ENCODE measurements at places on chromosomes 3 and 15.
A peak's percentile ranks its signal among the peaks of the same experiment; 100 is the strongest.

GRCh38 chr3:117874904-117875874, 1159.5 kb downstream of the IGSF11 start:
- DNase-seq: no peak

DNA sequence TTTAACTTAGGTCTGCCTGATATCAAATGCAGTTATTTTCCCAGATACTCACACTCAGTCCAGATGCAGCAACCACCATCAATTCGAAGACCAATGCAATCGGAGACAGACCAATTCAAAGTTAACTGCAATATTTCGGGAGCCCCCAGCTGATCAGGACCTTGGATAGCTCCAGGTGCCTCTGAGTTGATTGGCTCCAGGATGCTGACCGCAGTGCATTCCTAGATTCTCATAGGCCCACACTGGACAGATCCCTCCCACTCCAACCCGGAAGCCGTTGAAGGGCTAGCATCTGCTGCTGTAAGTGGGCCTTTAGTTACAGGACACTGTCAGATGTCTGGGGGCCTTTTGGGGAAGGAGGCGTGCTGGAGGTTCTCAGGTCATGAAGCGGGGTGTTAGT, 89.5 kb upstream of the ATP2B2 start:
- DNase-seq: no peak

GRCh38 chr3:42184651-42185443, 81.1 kb downstream of the CCK start:
- DNase-seq: no peak

GRCh38 chr15:99568625-99569352, 3.0 kb downstream of the MEF2A start:
- DNase-seq: no peak

DNA sequence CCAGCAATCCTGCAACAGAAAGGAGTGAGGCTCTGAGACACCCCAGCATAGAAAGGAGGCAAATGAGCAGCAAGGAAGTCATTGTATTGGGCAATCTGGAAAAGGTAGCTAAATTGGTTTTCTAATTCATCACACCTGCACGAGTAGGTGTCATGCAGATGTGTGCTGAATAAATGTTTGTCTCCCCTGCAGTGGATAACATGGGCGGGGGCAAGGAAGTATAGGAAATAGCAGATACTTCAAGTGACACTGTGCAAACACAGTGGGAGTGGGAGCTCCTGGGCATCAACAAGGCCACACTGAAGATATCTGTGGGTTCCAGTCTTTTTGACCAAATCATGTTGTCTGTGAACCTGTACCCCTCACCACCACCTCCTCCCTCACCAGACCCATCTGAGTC, 14.4 kb upstream of the HTR3E start:
- DNase-seq: no peak

DNA sequence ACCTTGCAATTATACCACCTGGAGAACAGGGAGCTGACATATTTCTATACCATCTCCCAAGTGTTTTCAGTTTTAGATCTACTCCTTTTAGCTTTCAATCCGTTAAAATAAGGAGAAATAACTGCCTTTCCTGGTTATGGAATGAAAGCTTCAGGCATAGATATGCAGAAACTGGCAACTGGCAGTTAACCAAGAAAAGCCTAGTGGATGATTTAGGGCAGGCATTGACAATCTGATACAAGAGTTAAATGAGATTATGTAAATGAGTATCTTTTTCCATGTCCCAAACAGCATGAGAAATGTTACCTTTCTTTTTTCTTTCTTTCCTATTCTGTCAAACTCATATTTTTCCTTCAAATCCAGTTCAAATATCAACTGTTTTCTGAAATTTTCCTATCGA, 689.1 kb upstream of the DPPA4 start:
- DNase-seq: no peak

GRCh38 chr15:73945130-73945508, 18.9 kb downstream of the LOXL1 start:
- no peak for DNase-seq

DNA sequence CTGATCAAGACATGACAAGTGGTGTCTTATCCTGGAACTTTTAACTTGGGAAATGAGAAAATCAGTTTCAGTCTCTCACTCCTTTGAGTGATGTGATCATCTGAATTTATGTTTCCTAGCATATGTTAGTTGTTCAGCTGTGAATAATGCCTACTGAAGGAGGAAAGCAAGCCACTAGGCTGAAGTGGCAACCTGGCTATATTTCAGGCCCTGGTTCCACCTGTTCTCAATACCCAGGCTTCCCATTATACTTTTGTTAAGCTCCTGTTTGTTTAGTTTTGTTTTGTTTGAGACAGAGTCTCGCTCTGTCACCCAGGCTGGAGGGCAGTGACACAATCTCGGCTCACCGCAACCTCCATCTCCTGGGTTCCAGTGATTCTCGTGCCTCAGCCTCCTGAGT, 243.8 kb downstream of the ALCAM start:
- no peak for DNase-seq

- no peak for DNase-seq
These were observed 12.2 kb upstream of the UPK1B start for GRCh38 chr3:119161240-119161639.

- no peak for DNase-seq
These were observed 16.0 kb downstream of the STARD9 start for GRCh38 chr15:42591238-42591934.

- no peak for DNase-seq
These were observed 10.4 kb upstream of the AEN start for GRCh38 chr15:88610701-88611231.

DNA sequence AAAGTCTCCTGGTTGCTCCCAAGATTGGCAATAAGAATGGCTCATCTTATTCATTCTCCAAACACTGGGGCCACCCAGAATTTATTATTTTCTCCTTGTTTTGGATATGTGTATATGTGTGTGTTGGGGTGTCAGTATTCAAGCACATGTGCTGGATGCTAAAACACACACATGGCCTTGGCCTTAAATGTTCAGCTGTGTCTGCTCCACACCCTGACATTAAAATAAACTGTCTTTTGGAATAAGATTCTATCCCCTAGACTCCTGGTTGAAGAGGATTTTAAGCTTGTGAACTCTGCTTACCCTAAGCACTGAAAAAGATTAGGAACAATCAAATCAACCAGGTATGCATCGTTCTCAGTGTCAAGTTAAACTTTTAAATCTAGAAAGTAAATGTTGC, 382.9 kb upstream of the MCTP2 start:
- no peak for DNase-seq

DNA sequence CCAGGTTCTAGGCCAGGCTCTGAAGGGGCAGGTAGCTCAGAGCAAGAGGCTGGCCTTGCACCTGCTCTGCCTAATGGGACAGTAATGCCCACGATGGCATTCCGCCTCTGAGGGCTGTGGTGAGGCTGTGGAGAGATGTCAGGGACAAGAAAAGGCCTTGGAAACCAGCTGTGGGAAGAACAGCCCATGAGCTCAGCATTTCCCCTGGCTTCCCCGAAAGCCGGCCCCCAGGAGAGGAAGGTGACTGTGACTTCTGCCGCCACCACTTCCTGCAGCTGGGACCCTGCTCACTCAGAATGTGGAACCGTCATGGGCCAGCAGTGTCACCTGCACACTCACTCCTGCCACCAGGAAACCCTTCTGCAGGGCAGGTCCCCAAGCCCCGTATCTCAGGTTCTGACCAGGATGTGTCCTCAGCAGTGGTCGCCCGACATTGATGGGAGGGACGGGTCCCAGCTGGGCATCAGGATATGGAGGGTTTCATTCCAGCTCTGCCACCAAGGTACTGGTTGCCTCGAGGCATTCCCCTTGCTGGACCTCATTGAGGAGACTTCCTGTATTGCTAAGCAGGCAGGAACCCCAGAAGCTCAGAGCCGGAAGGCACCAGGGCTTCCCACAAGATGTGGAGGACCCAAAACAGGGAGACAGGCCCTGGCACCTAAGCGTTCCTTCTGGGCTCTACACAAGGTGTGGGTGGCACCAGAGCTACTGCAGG, 30.7 kb downstream of the SEMA7A start:
- peak; percentile 93 for DNase-seq

DNA sequence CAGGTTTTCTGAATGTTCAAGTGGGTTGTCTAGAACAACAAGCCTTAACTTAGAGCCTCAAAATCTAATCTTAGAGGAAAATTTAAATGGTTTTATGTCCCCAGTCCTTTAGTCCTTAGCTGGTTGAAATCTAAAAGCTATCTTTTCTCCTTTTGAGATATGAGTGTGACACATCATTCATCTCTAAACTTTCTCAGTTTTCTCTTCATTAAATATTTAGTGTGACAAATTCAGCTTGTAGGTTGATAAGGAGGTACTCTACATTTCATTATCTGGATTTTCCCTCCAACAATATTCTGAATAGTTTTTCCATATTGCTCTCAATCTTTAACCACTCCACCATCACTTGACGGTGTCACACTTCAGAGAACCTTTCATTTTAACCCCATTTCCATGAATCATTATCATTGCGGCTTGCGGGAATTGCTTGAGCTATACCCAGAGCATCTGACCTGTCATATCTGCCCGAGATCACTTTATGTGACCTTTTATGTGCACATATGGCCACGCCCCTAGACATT, 16.1 kb upstream of the ATP8B4 start:
- DNase-seq: peak; percentile 69

- DNase-seq: no peak
These were observed 31.6 kb upstream of the GABRG3 start for GRCh38 chr15:26939398-26939797.

- no peak for DNase-seq
These were observed 1.5 kb upstream of the TMEM212 start for GRCh38 chr3:171841620-171842000.

- no peak for DNase-seq
These were observed 353.6 kb downstream of the NTRK3 start for GRCh38 chr15:87902772-87903426.

DNA sequence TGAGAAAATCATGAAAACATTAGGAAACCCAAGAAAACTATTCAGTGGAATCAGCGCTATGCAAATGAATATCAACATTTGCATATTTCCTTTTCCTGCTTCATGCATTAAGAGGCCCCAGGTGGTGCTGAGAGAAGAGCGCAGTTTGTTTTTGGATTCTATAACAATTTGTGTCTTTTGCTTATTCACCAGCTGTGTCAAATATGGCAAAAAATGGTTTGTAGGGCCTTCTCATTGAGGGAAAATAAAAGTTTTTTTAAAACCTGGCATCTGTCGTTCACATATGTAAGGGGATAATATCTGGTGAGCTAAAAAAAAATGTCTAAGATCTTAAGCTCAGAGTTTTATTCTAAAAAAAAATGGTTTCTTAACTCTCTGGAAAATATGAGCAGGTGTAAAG, 122.5 kb upstream of the ROBO2 start:
- DNase-seq: no peak

GRCh38 chr3:123105201-123106189, 38.7 kb downstream of the PDIA5 start:
- no peak for DNase-seq

GRCh38 chr15:58558777-58559176, 127.0 kb downstream of the LIPC start:
- DNase-seq: no peak

GRCh38 chr3:172692751-172693338, 18.0 kb downstream of the NCEH1 start:
- no peak for DNase-seq

DNA sequence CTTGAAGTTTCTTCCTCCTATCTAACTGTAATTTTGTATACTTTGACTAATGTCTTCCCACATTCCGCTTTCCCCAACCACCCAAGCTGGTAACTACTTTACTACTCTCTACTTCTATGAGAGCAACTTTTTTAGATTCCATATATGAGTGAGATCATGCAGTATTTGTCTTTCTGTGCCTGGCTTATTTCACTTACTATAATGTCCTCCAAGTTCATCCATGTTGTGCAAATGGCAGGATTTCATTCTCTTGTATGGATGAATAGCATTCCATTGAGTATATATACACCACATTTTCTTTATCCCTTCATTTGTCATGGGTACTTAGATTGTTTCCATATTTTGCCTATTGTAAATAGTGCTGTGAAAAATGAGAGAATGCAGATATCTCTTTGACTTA, 78.5 kb upstream of the CCNL1 start:
- DNase-seq: no peak

DNA sequence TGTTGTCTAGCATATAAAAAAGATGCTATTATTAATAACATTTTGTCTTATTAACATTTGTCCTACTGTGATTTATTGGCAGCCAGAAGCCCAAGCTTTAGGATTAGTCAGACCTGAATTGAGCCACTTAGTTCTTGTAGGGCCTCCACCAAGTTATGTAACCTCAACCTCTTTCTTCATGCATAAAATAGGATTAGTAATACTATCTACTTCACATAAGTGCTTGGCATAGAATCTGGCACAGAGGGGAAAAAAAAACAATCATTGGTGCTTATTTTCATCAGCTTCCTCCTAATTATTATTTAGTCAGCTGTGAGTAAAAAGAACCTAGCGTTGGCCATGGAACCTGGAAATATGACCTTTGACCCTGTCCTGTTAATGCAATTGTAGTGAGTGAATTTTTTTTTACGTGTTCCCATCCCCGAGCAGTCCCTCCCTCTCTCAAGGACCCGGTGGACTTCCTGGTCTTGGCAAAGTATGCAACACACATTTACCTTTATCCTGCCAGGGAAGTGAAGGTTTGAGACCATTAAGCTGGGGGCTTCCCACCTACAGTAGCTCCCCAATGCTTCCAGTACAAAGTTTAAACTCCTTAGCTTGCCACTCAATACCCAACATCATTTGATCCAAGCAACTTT, 136.8 kb downstream of the FHIT start:
- DNase-seq: no peak

DNA sequence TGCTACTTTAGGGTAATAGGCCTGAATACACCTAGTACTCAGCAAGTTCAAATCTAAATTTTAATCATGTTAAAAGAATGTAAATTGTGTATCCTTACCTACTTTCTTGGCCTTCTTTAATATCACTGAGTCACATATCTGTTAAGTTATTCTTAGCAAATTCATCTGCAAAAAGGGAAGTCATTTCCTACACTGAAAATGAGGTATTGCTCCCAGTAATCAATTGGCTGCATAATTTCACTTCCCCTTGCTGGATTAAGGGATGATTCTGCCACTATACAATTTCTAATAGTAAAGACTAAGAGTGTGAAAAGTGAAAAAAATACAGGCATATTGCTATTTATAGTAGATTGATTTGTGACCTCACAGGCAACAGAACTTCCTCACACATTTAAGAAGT, 47.8 kb downstream of the CCDC54 start:
- no peak for DNase-seq

DNA sequence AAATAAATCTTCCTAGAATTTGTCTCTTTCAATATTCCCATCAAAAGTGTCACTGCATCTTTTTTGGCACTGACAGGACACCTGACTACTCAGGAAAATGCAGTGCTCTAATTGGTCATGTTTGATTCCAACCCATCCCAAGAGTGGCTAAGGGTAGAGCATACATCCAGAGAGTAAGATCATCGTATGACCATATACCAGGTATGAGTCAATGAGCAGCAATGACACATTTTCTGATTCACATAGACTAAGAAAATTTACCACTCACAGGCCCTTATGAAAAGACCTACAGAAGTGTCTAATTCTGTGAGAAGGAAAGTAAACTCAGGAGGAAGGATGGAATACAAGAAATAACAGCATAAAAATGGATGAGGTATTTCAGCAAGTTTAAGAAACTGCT, 434.2 kb downstream of the ZIC1 start:
- no peak for DNase-seq

- peak; percentile 52 for DNase-seq
These were observed 970 bp downstream of the BBX start for GRCh38 chr3:107523539-107524325.

Data from activated naive CD4-positive, alpha-beta T cell treated with anti-CD3 and anti-CD28 coated beads, Interleukin-2, amount 50 U/mL, for 72 hours (primary cell).